ENCODE measurements at places on chromosomes 12 and 14.

GRCh38 chr14:64943556-64943955 lies 1.0 kb upstream of the GPX2 start:
- no peak for DNase-seq

DNA sequence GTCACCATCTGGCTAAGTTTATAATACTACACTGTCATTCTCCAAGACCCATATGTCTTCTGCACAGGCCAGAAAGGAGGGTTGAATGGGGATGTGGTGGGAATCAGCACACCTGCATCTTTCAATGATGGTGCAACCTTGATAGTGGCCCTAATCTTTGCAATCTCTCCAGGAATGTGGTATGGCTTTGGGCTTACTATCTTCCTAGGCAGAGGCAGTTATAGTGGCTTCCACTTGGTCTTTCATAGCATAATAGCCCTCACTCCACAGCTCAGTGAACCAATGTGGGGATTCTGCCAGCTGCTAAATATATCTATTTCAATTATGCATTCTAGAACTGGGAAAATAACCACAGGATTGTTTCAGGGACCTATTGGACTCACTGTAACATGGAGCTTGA lies 61.8 kb upstream of the ATP2B1 start:
- DNase-seq, result no peak

DNA sequence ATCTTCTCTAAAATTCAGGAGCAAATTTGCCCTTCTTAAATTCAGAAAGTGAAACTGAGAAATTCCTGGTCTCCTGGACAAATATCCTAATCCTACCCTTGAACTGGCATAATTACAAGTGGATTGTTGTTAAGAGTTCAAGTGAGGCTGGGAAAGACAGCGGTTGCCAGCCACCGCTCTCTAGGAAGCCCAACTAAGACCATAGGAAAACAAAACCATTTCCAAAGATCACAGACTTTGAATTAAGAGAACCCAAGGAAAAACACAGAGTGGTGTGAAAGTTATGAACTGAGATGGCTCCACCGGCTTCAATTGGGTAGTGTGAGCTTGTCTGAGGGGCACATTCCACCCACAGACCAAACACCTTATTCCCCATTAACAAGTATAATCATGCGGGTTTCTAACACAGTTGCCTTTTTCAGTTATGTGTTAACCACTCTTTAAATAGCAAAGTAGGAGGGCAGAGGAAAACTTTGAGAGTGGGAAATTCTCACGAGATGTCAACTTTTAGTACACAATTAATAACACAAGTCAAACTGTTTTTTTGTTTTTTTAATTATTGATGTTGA lies 1628.8 kb upstream of the SEL1L start:
- DNase-seq, result no peak

DNA sequence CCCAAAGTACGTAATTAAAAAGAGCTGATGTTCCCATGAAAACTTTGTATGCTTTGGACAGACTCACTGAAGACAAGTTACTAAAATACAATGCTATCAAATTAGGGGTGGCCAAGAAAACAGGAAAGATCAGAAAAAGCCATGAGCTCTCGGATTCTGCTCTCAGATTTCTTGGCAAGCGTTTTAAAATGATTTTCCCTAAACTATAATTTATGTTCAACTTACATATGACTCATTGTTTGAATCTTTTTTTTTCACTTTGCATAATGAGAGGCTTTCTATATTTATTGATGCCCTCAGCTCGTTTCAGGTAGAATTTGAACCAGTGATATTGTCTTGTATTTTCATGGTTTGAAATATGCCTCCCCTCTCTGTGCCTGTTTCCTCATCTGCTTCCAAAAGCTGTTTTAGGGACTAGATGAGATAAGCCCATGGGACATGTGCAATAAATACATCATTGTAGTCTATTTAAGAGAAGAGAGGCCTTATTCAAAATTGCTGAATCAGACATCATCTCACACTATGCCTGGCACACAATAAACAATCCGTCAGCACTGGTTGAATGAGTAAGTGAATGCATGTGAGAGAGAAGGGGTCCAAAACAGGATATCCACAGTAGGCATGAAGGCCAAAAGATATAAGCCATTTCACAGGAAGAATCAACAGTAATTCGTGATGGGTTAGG lies 4.7 kb upstream of the IPO8 start:
- no peak for DNase-seq

GRCh38 chr12:82099216-82099615 lies 259.0 kb downstream of the CCDC59 start:
- DNase-seq, result no peak

DNA sequence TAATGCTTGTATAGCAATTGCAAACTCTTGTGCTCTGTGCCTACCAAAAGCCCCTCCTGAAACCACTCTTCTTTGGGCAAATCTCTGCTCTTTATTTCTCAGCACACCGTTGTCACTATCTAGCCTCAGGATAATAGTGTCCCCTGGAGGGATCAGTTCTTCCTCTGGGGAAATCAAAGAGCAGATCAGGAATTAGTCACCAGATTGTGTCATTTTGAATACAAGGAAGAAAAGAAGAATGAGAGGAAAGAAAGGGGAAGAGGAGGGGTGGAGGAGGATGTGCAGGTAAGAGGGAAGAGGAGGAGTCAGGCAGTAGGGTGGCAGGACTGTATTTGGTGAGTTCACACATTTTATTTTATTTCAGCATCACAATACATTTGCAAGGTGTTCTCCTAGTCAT lies 256.4 kb downstream of the GRIN2B start:
- no peak for DNase-seq

GRCh38 chr12:12159988-12160387 lies 89.2 kb downstream of the BCL2L14 start:
- DNase-seq, result no peak

- DNase-seq, result no peak
These were observed 224.0 kb upstream of the BTG1 start for GRCh38 chr12:92369636-92370035.

GRCh38 chr14:104805326-104805678 lies 4.4 kb downstream of the ZBTB42 start:
- DNase-seq, result no peak

GRCh38 chr14:22226381-22226780 lies 362.6 kb downstream of the DAD1 start:
- DNase-seq, result no peak

DNA sequence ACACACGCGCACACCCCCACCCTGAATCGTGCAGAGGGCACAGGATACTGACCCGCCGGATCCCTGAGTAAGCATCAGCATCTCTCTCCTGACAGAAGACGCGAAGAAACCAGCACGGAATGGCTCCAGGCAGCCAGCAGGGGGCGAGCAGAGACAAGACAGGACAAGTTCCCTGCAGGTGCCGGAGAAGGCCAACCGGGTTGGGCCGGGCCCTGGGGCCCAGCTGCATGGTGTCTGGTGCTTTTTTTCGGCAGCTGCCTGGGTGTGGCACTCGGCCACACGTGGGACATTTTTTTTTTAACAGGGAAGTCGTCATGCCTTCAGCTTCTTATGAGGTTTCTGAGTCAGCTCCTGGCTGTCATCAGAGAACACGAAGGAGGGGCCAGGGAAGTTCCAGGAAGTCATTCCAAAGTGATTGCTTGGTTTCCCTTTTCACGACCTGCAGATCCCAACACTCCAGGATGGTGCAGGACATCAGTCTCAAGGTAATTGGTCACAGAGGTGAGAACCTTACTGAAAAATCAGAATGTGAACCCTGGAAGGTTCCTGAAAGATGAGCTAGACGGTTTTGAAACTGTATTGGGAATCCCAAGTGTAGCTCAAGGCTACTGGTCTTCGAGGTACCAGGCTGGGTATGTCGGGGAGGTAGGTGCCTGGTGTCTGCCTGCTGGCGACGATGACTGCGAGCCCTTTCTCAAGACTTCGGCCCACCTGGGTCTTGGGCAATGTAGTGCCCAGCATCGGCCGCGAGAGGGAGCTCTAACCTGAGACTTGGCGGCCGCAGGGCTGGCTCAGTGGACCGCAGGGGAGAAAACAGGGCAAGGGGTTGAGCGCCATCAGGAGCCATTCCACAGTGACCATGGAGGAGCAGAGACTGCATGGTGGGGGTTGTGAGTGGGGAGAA lies 190.8 kb upstream of the PRMT8 start:
- DNase-seq, result peak; percentile 63

GRCh38 chr12:54005853-54006558 lies 2.8 kb upstream of the HOXC8 start:
- peak; percentile 25 for DNase-seq

- no peak for DNase-seq
These were observed 927 bp upstream of the LRP6 start for GRCh38 chr12:12267742-12268200.

DNA sequence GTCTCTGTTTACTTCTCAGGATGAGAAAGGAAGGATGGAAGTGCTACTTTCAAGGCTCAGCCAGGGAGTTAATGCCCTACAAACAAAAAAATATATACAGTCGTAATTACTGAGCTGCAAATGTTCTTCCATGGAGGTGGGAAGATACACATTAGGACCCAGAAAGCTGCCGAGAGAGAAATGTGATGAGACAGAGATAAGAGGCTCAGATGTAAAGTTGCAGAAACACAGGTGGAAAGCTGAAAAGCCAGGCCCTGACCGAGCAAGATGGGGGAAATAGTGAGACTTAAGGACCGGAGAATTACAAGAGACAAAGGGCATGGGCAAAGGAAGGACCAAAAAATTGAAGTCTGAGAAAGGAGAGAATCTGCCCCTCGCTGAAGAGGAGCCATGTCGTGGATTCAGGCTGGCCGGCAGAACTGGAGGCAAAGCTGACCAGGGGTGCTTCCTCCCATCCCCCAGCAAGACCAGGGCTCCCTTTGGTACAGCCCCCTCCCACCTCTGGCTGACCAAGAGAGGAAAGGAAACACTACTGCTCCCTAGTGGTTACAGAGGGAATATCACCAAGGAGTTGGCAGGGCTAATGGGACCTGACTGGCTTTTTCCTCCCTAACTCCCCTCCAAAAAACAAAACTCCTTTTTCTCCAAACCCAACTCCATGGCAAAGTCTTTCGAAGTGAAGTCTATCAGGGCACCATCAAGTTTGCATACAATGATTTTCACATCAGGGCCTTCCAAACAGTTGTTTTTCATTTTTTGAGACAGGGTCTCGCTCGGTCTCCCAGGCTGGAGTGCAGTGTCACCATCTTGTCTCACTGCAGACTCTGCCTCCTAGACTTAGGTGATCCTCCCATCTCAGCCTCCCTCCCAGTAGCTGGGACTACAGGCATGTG lies 12.1 kb downstream of the ZFHX2 start:
- DNase-seq, result peak; percentile 44

DNA sequence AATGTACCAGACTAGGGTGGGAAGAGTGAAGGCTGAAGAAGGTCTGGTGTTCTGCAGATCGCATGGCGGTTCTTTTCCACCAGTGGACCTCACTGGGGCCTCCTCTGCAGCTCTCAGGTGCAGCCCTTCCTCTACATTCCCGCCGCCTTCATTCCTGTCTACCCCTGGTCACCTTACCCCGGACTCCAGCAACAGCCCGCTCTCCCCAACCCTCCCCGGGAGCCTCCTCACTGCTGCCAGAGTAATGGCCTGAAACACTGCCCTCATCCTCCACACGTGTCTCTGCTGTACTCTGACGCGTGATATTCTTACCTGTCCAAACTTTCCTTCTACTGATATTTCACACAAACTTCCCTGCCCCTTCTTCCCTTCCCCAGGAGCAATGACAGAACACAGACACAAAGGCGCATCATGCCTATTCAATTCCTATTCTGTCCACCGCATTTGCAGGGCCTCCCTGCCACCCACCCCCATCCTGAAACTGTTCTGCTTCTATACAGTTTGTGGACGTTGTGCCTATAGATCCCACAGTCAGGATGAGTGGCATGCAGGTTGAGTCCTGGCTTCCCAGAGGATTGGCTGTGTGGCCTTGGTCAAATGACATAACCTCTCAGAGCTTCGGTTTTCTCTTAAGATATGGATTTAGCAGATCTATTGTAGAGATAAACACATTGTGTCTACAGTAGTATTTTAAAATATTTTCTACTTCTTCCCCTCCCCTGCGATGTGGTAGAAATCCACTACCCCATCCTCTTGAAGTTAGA lies 1.7 kb upstream of the NUAK1 start:
- DNase-seq, result no peak

DNA sequence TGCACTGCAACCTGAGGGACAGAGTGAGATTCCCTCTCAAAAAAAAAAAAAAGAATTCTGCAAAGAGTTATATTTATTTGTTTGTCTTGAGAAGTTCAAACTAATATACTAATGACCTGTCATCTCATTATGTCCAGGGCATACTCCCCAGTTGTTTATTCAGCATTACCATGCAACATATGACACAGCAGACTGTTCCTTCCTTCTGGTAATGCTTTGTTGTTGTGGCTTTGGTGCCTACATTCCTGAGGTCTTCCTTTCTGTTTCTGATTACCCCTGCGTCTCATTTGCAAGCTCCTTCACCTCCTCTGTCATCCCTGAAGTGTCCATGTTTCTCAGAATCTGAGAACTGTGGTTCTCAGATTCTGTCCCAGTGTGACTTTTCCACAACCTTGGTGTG lies 55.3 kb downstream of the DERA start:
- DNase-seq, result no peak

- DNase-seq, result peak; percentile 25
These were observed 1.2 kb downstream of the NOVA1 start for GRCh38 chr14:26596543-26597061.

DNA sequence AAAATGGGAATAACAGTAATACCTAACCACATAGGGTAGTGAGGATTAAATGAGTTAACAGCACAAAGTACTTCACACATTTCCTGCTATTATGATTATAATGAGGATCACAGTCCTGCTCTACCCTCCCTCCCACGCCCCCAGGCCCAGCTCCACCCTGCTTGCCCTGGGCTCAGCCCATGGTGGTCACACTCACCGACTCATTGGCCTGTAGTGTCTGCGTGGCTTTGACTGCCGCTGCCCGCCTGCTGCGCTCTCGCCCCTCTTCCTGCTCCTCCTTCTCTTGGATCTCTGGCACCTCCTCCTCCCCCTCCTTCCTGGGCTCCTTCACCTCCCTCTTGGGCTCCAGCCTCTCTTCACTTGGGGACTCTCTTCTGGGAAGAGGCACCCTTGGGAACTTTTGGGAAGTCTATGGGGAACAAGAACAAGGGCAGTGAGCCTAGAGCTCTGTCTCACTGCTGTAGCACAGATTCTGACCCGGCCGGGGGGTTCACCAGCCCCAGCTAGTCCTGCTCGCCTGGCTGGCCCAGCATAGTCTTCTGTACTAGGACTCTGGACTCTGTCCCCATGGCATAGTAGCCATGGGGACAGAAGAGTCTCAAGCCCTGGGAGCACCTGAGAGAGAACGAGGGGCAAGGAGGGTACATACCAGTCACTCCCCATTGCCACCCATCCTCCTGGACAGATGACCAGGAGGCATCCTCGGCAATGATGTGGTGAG lies 7.1 kb upstream of the PNMA1 start:
- no peak for DNase-seq

GRCh38 chr12:98574110-98574509 lies 19.4 kb upstream of the SLC25A3 start:
- no peak for DNase-seq

GRCh38 chr12:80977346-80977745 lies 39.6 kb upstream of the LIN7A start:
- DNase-seq, result no peak

DNA sequence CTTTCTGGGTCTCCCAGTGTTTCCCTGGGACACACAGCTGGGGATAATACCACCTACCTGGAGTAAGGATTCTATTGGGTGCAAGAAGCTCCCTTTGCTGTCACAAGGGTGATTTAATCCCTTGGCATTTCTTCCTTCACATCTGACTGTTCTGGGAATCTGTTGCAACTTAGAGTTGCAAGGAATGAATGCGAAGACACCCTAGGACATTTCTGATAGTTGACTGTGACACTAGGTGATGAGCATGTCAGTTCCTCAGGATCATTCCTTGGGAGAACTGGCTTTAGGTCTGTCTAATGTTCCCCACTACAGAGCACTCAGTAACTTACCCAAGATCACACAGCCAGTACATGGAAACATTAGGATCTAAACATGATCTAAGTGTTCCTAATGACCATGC lies 593.6 kb downstream of the NRXN3 start:
- no peak for DNase-seq
